ENCODE measurements at places on chromosomes 3 and 15. TPM values are rescaled to one million over a fixed set of nuclear protein-coding genes. Genes with fewer than 3 reads are reported as not detected.

MYZAP gene
- not detected for total RNA-seq

TEX9 gene
- total RNA-seq: 1.4 TPM

STARD5 gene
- total RNA-seq: 7.2 TPM

DNA sequence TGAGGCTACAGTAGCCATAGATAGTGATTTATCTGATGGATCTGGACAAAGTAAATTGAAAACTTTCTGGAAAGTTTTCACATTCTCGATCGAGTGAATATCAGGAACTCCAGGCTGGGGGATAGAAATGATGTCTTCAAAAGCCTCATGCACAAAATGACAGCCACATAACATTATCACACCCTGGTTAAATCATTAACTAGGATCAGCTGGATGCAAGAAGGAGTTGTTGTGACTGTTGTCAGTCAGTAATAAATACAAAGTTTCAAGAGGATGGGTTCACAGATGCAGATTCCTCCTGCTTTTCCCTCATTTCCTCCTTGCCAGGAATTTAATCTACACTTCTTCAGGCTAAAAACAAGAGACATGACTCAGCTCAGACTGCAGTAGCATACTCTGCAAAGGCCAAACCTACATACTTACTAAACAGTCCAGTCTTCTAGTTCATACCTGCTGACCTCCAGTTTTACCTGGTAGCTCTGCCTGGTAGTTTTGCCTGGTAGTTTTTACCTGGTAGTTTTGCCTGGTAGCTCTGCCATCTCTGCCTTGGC, 40.9 kb downstream of the C2CD4A start:
- H3K4me1 ChIP-seq: no peaks in the 10 kb centered on the region
- H3K4me3 ChIP-seq: no peak overlapping the region
- H3K27ac ChIP-seq: no peak overlapping the region

- no peak overlapping the region for H3K27ac ChIP-seq
- no peaks in the 10 kb centered on the region for H3K4me1 ChIP-seq
- no peaks in the 10 kb centered on the region for H3K36me3 ChIP-seq
- no peak for DNase-seq
- peaks cover 2% of the 10 kb centered on the region for H3K27me3 ChIP-seq
Measured at GRCh38 chr15:100731267-100732152, 129.1 kb downstream of the ASB7 start.

DNA sequence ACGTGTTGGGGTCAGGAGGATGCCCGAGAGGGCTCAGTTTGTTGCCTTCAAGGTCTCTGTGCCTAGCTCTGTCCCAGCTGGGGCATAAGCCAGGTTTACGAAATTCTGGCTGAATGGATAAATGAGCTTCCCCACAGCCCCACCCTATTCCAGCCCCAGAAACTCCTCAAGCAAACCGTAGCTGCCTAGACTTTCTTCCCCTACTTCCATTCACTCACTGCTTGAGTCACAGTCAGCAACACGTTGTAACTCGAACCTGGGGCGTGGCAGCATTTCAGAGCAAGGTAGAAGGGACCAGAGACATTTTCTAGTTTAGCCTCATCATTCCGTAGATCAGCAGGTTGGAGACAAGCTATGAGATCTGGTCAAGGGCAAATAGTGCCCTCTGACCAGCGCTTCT, 24.2 kb downstream of the NMNAT3 start:
- no peak for DNase-seq
- H3K27me3 ChIP-seq: peaks cover 1% of the 10 kb centered on the region
- H3K27ac ChIP-seq: no peak overlapping the region
- H3K4me3 ChIP-seq: no peak overlapping the region

GRCh38 chr3:43210049-43211027, 76.0 kb upstream of the SNRK start:
- no peak for DNase-seq
- H3K4me1 ChIP-seq: no peaks in the 10 kb centered on the region
- no peaks in the 10 kb centered on the region for H3K27me3 ChIP-seq
- no peak overlapping the region for H3K4me3 ChIP-seq
- no peak overlapping the region for H3K27ac ChIP-seq
- no peaks in the 10 kb centered on the region for H3K36me3 ChIP-seq

DNA sequence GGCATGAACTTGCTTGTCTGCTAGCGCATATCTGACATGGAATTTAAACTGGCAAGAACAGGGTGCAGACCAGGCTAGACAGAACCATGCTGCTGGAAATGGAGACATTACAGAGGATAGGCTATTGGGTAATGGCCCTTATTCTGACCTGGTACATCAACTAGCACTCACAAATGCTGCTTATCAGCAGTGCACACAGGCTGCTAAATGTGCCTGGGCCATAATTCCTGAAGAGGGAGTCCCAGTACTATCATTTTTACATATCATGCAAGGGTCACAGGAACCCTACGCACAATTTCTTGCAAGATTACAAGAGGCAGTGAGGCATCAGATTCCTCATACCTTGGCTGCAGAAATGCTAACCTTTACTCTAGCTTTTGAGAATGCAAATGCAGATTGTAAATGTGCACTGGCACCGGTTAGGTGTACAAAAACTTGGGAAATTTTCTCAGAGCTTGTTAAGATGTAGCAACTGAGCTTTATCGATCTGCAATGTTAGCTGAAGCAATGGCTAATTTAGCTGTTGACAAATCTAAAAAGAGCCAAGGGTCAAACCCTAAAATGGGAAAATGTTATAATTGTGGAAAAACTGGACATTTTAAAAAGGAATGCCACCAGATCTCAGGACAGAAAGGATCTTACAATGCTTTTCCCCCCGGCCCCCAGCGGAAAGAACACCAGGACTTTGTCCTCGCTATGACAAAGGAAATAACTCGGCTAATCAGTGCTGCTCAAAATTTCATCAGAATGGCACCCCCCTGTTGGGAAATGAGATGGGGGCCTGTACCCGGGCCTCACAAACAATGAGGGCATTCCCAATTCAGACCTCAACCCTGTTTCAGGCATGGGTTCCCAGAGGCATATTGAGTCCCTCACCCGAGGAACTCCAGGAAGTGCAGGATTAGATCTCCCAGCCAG, 21.1 kb downstream of the CCRL2 start:
- H3K4me3 ChIP-seq: no peak overlapping the region
- peaks cover 3% of the 10 kb centered on the region for H3K27me3 ChIP-seq
- DNase-seq: no peak

CADPS gene
- total RNA-seq: not detected

- no peaks in the 10 kb centered on the region for H3K36me3 ChIP-seq
- DNase-seq: no peak
- H3K4me3 ChIP-seq: no peak overlapping the region
Measured at GRCh38 chr3:107630779-107631178, 108.0 kb downstream of the BBX start.

TMC3 gene
- total RNA-seq: not detected

DNA sequence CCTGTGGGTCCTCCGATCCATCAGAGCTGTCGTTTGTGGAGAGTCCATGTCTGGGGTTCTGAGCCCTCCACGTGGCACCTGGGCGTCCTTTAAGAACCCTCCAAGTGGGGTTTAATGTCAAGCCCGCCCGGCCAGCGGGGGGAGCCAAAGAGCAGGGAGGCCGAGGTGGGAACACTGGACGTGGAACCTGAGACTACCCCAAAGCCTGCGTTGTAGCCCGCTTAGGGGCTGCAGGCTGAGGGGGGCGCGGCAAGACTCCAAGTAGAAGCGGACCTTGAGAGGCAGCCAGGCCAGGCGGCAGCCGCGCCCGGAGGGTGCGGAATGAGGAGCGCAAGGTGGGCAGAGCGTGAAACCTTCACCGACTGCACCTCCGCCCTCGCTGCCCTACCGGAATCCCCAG, 126.2 kb upstream of the ATP10A start:
- H3K4me3 ChIP-seq: no peak overlapping the region
- H3K27ac ChIP-seq: no peak overlapping the region
- H3K36me3 ChIP-seq: no peaks in the 10 kb centered on the region
- peaks cover 4% of the 10 kb centered on the region for H3K27me3 ChIP-seq

GRCh38 chr3:183809270-183809669, 16.1 kb downstream of the MAP6D1 start:
- H3K4me1 ChIP-seq: peaks cover 1% of the 10 kb centered on the region
- no peak overlapping the region for H3K4me3 ChIP-seq
- peaks cover 22% of the 10 kb centered on the region for H3K36me3 ChIP-seq
- no peaks in the 10 kb centered on the region for H3K27me3 ChIP-seq
- DNase-seq: no peak

GRCh38 chr3:52493232-52494017, 1.7 kb upstream of the STAB1 start:
- peaks cover 4% of the 10 kb centered on the region for H3K36me3 ChIP-seq
- H3K4me3 ChIP-seq: no peak overlapping the region
- H3K27me3 ChIP-seq: no peaks in the 10 kb centered on the region
- H3K27ac ChIP-seq: no peak overlapping the region

DNA sequence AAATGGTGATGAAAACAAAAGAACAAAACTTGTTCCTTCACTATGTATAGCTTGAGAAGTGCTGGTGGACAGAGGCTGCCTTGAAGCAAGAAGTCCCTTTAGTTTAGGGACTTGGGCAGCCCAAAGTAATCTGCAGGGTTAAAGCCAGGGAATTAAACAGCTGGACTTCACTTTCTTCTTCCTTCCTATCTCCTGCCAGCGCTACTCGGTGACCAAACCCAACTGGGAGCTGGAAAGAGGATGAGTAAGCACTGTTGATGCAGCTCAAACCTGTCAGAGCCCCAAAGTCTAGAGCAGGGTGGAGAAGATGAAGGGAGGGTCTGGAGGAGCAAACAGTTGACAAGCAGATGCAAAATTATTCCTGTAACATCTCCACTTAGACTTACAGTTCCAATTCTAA, 73.1 kb upstream of the FBN1 start:
- no peak overlapping the region for H3K27ac ChIP-seq
- no peaks in the 10 kb centered on the region for H3K27me3 ChIP-seq
- no peak for DNase-seq
- H3K4me1 ChIP-seq: no peaks in the 10 kb centered on the region

GRCh38 chr3:150394606-150395005, 13.5 kb upstream of the TSC22D2 start:
- H3K36me3 ChIP-seq: no peaks in the 10 kb centered on the region
- H3K27ac ChIP-seq: no peak overlapping the region
- H3K4me1 ChIP-seq: peaks cover 2% of the 10 kb centered on the region
- DNase-seq: no peak
- H3K27me3 ChIP-seq: peaks cover 20% of the 10 kb centered on the region
- no peak overlapping the region for H3K4me3 ChIP-seq
